ENCODE measurements at places on chromosomes 7 and 10.

DNA sequence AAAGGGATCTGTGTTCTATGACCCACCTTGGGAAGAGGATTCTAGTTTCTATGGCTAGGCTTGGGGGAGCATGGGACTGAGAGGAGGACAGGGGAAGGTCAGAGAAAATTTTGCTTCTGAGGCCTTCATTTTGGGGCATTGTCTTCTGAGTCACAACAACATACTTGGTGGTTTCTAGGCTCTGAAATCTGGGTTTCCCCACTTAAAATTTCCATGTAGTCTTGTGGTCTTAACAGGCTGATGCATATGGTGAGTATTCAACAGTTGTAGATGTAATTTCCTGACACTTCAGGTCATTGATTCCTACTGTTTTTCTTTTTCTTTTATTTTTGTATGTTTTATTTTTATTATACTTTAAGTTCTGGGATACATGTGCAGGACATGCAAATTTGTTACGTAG lies 88.5 kb downstream of the ANKRD7 start:
- no peak for DNase-seq

DNA sequence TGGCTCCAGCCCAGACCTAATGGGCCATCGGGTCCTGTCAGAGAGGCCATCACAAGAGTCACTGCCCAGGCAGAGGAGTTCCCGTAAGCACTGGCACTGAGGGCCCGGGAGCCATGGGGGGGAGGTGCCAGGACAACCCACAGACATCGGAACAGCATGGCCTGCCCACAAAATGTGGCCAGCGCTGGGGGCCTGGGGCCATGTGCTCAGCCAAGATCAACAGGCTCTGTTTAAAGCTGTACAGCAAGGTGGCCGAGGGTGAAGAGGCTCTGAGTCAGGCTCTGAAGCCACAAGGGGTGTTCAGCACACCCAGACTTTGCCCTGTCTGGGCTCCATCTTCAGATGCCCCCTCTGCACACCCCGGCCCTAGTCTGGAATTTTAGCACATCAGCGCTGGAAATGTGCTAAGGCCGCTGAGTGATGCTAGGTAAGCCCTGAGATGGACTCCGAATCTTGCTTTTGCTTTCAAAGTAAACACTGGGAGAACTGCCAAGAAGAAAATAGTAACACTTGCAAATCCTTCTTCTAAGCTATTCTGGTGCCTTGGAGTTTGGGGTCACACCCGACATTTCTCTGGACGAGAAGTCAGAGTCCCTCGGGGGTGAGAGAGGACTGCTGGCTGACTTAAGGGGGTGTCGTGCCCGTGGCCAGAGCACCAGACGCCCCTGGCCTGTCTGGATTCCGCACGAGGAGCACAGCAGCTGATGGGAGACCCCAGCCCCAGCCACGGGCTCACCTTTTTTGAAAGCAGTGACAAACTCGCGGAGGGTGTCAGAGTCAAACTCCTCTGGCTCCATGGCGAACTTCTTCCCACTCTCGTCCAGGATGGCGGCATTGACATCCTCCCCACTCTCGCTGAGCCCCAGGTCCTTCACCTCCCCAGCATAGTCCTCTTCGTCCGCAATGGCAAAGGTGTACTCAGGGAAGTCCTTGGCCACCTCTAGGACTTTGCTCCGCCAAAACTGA lies 23.6 kb downstream of the PDIA4 start:
- DNase-seq, result no peak

GRCh38 chr7:80916770-80917741 lies 1.8 kb downstream of the SEMA3C start:
- DNase-seq, result peak; percentile 88

DNA sequence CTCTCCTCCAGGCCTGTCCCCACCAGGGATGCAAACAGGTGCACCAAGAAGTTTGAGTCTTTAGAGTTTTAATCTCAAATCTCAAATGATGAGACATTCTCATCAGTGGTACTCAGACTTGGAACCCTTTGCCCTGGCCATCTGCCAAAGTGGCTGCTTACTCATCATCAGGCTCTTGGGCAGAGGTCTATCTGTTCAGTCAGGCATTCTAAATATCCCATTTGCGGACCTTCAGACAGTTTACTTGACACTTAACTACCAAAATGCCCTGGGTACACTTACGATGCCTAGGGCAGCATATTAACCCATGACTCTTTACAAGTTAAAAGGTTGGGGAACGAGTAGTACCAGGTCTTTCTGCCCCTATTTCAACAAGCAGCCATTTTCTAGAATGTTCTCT lies 61.2 kb upstream of the YAE1 start:
- DNase-seq, result peak; percentile 56

DNA sequence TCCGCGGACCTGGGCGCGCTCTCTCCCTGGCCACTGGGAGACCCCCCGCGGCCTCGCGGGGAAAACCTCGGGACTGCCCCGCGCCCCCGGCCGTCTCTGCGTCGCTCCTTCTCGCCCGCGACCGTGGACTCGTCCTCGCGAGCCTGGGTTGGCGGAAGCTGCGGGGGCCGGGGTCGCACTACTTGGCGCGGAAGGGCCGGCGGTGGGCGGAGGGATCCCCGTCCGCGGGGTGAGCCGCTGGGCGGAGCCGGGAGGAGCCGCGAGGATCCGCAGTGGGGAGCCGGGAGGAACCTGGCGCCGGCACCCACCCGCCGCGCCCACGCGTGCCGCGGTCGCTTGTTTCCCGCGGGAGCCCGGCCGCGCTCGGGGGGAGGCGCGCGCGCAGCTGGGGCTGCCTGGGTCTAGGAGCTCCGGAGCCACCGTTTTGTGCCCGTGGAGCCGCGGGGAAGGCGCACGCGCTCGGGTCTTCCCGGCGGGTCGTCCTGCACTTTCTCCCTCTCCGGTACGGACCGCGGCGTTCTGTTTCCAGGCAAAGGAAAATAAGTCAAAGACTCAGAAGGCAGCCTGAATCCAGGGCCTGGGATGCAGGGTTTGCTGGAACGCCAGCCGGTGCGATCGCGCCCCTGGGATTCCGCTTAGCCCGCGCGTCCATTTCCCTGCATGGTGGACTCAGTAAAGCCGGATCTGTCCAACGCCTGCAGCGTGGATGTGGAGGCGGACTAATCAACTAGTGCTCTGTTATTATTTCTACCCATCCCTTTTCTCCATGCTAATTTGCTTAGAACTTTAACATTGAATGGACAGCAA lies 28.7 kb upstream of the KMT2C start:
- DNase-seq, result peak; percentile 77

DNA sequence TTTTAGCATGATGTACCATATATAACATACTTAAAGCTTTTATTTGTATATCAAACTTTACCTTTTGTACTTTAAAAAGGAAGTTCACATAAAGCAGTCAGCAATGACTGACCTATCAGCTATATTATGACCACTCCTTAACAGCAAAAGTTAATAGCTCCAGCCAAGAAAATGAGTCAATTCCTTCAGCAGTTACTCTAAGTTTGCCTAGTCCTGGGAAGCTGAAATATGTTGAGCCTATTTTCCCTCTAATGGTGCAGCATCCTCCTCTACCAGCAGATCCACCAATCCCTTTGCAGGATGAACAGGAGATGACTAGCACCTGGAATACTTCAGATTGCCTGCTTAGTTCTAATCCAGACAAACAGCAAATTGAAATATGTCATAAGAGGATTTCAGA lies 64.2 kb downstream of the CUL2 start:
- no peak for DNase-seq

DNA sequence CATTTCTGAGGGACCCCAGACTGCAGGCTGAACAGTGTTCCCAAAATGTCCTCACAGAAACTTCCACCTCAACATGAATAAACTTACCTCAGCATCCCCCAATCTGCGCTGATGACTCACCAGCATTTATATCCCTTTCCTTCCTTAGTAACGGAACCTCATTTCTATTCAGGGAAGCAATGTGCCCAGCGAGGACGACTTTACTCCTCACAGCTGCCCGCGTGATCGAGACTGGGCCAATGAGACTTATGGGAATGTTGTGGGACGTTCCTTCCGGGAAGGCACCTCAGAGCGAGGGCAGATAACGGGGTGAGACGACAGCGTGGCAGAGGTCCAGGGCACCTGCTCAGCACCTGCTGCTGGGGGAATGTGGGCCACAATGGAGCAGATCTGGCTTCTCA lies 73.1 kb upstream of the CAMK2B start:
- no peak for DNase-seq

DNA sequence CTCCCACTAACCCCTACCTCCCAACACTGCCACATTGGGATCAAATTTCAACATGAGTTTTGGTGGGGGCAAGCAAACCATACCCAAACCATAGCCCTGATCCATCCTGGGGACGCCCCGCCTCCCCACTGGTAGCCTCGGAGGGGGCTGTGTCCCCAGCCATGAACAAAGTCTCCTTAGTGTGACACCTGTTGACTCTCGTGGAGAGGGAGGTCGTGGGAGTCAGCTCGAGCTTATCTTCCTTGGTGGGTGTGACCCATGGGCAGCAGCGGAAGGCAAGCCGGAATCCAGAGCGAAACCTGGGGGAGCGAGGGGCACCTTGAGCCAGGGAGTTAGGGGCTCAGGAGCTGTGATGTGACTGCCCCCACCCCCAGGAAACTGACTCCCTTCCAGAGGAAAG lies 11.9 kb downstream of the TACR2 start:
- no peak for DNase-seq

- no peak for DNase-seq
Measured at GRCh38 chr10:6689036-6689435, 109.0 kb upstream of the PRKCQ start.

GRCh38 chr7:153385502-153385901 lies 626.0 kb downstream of the ACTR3B start:
- DNase-seq, result no peak

- no peak for DNase-seq
Measured at GRCh38 chr10:54064215-54064614, 736.8 kb downstream of the PCDH15 start.

GRCh38 chr10:78923647-78924318 lies 145.0 kb upstream of the ZMIZ1 start:
- no peak for DNase-seq

DNA sequence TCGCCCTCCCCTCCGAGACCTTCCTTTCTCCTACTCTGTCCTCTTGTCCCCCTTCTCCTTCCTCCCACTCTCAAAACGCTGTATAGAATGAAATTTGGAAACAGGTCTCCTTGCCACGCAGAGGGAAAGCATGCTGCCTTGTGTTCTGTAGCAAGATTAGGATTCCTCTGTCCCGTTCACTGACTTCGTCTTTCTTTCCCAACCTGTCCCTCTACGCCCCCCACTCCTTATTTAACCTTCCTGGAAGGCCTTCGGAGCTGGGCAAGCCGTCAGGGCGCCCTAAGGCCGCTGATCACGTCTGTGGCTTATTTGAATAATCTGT lies 1.3 kb downstream of the HOXA9 start:
- no peak for DNase-seq

DNA sequence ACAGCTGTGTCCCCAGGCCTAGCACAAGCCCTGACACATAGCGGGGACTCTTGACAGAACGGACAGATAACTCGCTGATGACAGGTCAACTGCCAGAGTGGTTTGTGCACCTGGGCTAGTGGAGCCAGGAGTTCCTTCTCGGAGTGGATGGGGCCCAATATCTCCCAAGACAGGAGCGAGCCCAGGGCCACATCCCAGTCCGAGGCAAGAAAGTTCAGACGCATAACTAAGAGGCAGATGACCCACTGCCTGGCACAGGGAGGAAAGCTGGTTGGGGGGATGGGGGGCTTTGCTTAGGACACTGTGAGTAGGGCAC lies 69.6 kb upstream of the ZNF479 start:
- DNase-seq, result no peak

DNA sequence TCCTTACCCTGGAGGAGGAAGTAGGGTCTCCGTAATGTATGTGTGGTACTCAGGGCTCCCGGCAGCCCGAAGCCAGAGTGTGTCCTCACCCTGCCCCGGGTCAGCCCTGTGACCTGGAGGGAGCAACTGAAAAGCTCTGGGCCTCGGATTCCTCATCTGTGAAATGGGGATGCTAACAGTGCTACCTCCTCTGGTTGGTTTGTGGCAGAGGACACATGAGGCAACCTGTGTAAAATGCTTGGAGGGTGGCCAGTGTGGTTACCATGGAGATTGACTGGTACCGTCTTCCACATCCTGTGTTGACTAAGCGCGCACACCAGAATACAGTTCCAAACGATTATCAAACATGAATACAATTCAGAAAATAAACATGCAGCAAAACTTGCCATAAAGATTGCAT lies 163.8 kb upstream of the KLF6 start:
- DNase-seq, result no peak

GRCh38 chr10:91672021-91672608 lies 39.2 kb upstream of the PPP1R3C start:
- DNase-seq, result peak; percentile 82

DNA sequence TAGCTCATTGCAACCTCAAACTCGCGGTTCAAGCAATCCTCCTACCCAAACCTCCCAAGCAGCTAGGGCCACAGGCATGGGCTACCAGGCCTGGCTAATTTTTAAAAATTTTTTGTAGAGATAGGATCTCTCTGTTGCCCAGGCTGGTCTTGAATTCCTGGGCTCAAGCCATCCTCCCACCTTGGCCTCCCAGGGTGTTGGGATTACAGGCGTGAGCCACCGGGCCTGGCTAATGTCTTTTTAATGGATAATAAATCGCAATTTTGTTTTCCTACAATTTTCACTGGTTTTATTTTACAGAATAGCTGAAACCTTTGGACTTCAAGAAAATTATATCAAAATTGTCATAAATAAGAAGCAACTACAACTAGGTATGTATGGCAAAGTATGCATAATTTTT lies 10.9 kb downstream of the NUB1 start:
- DNase-seq, result no peak

- DNase-seq, result peak; percentile 88
Measured at GRCh38 chr10:99435986-99436638, 5.7 kb upstream of the GOT1 start.

DNA sequence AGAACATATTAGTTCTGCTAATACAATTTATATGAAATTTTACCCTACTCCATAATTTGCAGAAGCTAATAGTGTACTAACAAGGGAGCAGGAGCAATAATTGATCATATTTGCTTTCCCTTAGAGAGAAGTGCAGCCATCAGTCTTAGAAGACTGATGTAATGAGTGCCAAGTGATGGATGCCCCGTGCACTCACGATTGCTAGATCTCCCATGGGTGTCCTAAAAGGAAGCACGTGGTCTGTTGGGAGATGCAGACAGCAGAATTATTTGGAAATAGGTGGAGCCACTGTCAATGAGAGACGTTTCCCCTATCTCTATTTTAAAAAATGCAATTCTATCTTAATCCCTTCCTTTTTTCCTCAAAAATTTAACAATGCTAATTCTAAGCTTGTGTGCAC lies 772.2 kb upstream of the C7orf33 start:
- DNase-seq, result no peak

DNA sequence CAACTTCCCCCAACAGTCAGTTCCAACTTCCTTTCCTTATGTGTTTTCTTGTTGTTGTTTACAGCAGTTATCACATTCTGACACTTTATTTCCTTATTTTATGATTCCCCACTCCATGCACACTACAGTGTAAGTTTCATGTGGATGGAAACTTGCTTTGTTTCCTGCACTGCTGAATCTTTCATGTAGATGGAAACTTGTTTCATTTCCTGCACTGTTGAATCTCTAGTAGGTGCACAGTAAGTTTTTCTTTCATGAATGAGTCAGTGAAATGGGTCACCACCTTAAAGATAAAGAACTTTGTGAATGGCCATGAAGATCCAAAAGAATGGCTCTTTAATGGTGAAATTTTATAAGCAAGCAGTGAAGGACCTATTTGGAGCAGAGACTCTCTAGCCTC lies 61.4 kb downstream of the SHOC2 start:
- DNase-seq, result no peak
